NCI-H1436 treated with DMSO at 0.1 percent for 48 hours (cell line): ENCODE measurements at places on chromosomes 12 and 14.

GRCh38 chr14:54443981-54444380, 2.8 kb upstream of the CNIH1 start:
- no peak for DNase-seq

- DNase-seq, result no peak
Measured at GRCh38 chr12:68453876-68454275, 121.7 kb upstream of the MDM1 start.

- DNase-seq, result no peak
Measured at GRCh38 chr12:85804663-85805062, 31.5 kb downstream of the RASSF9 start.

DNA sequence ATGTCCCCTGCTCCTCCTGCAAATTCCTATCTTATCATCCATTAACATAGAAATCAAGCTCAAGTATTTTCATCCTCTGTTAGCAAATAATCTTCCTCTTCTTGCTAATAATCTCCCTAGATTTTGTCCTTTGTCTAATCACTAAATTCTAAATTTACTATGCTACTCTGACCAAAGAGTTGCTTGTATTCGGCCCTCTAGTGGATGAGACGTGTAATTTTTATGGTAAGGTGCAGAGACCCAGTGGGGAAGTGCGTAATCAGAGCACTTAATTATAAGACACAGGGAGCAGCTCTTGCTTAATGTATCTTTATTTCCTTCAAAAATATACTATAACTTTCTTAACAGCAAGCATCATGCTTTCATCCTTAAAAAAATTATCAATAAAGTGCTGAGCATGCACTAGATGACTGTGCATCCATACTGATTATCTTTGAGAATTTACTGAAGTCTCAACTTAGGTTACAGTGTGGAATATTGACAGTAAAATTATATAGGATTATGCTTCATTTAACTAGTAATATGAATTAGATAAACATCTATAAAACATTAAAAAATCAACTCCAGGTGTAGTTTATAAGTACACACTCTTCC, 212.6 kb downstream of the SLC16A7 start:
- DNase-seq, result no peak

- DNase-seq, result no peak
Measured at GRCh38 chr12:24054416-24054815, 104.9 kb upstream of the SOX5 start.
